ENCODE measurements at places on chromosomes 4 and X.

DNA sequence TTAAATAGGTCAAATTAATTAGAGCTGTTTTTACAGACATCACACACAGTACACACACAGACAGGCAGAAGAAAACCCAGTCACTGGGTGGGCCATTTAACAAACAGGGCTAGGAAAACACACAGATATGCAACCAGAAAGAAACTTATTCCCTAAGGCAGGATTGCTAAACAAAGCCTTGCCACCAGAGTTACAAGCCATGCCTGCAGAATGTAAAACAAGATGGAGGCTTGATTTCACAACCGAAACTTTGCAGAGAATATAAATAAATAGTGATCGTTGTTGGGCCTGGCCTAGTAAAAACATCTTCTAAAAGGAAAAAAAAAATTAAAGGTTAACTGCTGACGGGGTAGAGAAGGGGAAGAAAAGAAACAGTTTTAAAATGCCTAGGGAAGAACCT lies 212.3 kb downstream of the NAP1L3 start:
- DNase-seq, result no peak

DNA sequence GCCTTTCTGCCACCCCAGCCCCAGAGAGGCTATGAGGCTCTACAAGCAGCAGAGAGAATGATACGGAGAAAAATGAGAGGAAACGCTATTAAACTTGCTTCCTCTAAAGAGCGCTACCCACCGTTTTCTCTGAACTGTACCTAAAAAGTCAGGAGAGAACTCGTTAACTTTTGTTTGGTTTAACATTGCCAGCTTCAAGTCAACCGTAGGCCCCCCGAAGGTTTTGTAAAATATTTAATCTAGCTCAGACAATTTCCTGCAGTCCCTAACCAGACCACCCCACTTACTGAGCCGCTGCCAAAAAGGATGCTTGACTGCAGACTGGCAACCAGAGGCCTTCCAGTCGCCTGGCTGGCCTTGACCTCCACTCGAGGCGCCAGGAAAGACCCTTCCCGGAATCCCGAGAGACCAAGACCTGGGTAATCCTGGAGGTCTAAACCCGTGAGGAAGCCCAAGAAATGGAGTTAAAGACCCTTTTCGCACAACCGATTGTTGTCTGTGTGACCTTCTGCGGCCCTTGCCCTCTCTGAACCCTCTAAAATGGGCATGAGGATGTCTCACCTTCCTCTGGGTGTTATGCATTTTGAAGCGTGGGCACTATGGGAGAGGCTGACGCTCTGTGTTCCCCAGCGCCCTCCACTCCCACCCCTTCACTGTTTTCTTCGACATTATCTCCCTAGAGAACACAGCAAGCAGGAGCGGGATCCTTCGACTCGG lies 86.3 kb downstream of the BCOR start:
- no peak for DNase-seq

GRCh38 chrX:68204521-68205038 lies 228.7 kb downstream of the OPHN1 start:
- no peak for DNase-seq

DNA sequence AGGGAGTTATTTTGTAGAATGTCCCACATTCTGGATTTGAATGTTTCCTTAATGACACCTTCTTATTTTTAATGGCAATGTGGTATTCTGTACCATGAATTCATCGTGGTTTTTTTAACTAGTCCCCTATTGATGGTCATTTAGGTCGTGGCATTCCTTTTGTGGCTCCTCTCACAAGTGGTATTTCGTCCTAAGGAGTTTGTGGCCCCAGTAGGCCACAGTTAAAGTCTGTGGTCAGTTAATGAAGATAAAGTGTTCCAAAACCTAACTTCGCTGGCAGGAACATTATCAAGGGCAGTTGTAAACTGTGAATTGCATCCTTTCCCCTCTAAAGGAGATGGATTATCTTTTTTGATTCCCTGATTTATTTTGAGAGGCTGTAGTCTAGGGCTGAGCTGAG lies 133.2 kb downstream of the TMEM164 start:
- DNase-seq, result no peak

DNA sequence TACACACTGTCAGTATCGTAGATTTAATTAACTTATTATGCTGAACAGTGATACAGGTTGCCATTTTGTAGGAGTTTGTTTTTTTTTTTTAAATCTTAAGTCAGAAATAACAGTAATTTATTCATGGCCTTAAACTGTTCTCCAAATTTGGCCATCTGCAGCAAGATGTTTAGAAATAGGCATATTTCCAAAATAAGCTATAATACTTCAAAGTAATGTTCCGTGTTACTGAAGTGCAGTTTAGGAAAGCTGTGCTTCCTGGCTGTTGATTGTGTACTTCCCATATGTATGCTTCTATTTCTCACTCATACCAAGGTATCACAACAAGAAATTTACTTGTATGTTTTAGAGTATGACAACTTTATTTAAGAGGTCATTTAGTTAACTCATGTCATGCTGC lies 28.9 kb downstream of the CPEB2 start:
- no peak for DNase-seq

GRCh38 chrX:111652719-111653118 lies 28.3 kb upstream of the ALG13 start:
- no peak for DNase-seq

- no peak for DNase-seq
Measured at GRCh38 chr4:98527534-98528269, 130.7 kb downstream of the TSPAN5 start.

DNA sequence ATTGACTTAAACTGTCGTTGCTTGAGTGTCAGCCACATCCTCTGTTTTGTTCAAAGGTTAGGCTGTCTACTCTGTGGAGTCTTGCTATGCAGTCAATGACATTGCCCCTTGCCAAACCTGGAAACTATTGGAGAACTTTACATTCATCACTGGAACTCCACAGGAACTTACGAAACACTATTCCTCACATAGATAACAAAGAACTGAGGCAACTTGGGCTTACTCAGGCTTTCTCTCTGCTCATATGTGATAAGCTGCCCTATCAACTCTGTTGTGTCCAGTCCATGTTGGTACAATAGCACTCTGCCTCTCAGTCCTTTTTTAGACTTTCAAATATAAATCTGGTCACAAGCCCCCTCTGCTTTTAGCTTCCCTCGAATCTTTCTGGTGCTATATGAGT lies 9.4 kb downstream of the NPY5R start:
- DNase-seq, result no peak

GRCh38 chrX:37781814-37782213 lies 2.0 kb downstream of the CYBB start:
- DNase-seq, result no peak

DNA sequence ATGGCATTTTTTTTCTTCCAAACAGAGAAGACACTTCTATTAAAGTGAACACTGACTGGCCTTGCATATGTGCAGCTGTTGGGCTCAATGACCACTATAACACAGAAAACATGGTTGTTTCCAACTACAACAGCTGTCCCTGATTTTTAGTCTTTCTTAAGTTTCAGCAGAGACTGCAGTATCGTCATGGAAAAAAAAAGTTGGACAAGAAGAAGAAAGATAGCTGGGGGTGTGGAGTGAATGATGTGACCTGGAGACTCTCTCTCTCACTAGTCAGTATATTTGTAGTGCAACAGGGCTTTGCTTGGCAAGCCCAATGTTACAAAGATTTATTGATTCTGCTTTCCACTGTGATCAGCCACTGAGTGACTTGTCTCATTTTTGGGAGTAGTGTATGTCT lies 29.5 kb upstream of the C4orf54 start:
- DNase-seq, result no peak

GRCh38 chr4:6071191-6071958 lies 53.1 kb upstream of the C4orf50 start:
- DNase-seq, result no peak

DNA sequence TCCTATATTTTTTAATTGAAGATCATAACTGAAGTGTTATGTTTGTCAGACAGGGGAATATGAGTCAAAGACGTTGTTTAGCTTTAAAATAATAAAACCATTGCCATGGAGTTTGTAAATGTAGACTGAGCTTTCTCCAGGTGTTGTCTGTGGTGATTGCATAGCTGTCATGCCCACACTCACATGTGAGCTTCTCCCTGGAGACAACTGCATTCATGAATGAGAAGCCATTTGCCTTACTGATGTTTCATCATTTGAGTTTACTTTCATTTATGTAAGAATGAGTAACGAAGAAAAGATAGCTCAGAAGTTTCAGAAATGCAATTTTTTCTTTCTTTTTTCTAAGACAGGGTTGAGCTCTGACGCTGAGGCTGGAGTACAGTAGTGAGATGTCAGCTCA lies 339.1 kb downstream of the GALNTL6 start:
- no peak for DNase-seq

DNA sequence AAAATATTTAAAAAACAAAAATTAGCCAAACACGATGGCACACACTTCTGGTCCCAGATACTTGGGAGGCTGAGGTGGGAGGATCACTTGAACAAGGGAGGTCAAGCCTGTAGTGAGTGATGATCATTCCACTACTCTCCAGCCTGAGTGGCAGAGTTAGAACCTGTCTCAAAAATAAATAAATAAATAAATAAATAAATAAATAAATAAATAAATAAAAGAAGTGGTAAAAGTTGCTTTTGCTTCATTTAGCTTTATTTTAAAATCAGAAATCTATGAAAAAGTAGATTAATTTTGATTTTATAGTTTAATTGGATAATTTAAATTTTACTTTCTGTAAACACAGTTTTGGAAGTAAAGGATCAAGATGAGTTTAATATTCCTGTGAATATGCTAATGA lies 552.9 kb upstream of the PCDH10 start:
- DNase-seq, result no peak

DNA sequence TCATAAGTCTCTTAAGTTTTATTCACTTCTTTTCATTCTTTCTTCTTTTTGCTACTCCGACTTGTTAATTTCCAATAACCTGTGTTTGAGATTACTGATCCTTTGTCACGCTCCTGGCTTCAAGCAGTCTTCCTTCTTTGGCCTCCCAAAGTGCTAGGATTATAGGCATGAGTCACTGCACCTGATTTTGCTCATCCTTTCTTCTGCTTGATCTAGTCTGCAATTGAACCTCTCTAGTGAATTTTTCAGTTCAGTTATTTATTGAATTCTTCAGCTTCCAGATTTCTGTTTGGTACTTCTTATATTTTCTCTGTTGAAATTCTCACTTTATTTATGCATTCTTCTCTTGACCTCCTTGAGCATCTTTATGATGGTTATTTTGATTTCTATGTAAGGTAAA lies 38.6 kb upstream of the SYTL5 start:
- no peak for DNase-seq

DNA sequence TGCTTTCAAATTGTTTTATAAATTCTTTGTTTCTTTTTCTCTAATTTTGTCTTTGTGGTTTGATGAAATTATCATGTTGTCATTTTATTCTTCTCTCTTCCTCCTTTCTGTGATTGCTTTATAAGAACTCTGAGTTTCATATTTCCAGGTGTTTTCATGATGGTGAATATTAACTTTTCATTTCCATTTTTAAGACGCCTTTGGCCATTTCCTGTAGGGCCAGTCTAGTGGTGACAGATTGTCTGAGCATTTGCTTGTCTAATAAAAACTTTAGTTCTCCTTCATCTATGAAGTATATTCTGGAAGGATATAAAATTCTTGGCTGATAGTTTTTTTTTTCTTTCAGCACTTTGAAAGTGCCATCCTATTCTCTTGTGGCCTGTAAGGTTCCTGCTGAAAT lies 128.1 kb downstream of the FAM13A start:
- DNase-seq, result no peak

DNA sequence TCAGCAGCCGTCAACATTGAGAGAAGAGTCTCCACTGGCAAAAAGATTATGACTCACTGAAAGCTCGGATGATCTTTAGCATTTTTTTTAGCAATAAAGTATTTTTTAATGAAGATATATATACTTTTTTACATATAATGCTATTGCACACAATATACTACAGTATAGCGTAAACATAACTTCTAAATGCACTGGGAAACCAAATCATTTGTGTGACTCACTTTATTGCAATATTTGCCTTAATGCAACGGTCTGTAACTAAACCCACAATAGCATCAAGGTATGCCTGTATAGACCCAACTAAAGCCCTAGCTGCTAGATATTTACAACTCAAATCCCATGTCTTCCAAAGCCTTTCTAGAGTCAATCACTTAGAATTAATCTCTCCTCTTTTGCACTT lies 52.3 kb upstream of the EDNRA start:
- DNase-seq, result no peak

DNA sequence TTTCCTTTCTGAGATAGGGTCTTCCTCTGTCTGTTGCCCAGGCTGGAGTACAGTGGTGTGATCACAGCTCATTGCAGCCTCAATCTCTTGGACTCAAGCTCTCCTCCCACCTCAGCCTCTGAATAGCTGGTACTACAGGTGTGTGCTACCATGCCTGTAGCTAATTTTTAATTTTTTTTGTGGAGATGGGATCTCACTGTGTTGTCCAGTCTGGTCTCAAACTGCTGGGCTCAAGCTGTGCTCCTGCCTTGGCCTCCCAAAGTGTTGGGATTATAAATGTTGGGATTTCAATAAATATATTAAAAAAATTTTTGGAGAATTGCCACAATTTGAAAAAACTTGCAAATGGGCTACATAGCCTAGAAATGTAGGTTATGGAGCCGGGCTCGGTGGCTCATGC lies 18.5 kb downstream of the RAPGEF2 start:
- no peak for DNase-seq

DNA sequence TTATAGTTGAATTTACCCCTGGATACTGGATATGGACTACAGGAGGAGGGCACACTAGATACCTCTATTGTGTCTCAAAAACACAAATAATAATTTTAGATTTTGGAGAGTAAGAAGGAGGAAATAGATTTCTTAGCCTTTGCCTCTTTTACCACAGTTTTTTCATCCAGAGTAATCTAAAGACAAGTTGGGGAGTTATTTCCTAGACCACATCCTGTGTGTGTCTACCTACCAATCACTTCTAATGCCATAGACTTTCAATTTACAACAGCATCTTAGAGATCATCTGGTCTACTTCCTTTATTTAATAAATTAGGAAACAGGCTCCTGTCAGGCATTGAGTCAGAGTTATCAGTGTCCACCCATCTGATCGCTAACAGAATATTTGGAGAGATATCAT lies 191.5 kb downstream of the EDA start:
- DNase-seq, result no peak

GRCh38 chr4:159652871-159653270 lies 550.0 kb downstream of the RAPGEF2 start:
- no peak for DNase-seq

DNA sequence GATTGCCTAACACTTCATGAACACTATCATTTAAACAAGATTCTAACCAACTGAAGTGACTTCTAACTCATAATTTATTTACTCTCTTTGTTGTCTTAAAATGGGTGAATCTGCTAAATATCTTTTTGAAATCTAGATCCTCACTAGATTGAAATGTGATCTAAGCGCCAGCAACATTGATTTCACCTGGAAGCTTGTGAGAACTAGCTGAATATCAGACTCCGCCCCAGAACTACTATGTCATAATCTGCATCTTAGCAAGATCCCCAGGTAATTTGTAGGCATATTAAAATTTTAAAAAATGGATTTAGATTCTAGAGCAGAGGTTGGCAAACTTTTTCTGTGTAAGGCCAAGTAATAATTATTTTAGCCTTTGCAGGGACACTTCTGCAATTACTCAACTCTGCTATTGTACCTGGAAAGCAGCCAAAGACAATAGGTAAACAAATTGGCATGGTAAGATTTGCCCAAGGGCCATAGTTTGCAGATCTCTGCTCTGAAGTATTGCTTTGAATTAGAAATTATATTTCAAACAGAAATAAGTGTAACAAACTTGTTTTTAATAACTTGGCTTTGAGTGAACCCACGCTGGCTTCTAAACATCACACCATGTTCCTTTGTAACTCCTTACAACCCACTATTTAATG lies 121.5 kb downstream of the REELD1 start:
- no peak for DNase-seq

GRCh38 chr4:48095441-48095840 lies 38.6 kb downstream of the TXK start:
- no peak for DNase-seq

- DNase-seq, result peak; percentile 16
Measured at GRCh38 chrX:49919617-49920016, 2.8 kb upstream of the CLCN5 start.

Data from CD4-positive, alpha-beta T cell treated with Interleukin-15 for 4 hours (primary cell).